ENCODE measurements at places on chromosomes 16 and 17.

DNA sequence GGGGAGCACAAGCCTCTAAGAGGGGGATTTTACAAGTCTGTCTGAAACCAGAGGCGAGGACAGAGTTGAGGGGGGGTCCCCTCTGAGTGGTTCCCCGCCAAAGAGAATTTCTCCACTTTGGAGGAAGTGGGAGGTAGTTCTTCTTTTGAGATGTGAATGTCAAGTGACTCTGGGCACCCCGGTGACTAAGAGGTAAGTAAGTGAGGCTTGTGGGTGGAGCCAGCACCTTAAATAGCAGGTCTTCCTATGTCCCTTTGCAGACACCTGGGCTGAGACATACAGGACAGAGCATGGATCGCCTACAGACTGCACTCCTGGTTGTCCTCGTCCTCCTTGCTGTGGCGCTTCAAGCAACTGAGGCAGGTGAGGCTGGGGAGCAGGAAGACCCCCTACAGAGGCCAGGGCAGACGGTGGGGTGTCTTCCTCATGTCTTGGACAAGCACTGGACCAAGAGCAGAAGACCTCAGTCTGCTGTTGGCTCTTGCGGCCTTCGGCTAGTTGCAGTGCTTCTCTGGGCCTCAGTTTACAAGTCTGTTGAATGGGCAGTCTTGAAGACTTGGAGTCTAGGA is at the start of gene CCL22:
CCL22 (plus strand) TSS at position 257 of the 569 bp plus-strand sequence; CDS start at position 291, 34 bp downstream.
- DNase-seq: peak; percentile 57

GRCh38 chr17:73348018-73348828 is 36.4 kb upstream of the CDC42EP4 start:
- no peak for DNase-seq

DNA sequence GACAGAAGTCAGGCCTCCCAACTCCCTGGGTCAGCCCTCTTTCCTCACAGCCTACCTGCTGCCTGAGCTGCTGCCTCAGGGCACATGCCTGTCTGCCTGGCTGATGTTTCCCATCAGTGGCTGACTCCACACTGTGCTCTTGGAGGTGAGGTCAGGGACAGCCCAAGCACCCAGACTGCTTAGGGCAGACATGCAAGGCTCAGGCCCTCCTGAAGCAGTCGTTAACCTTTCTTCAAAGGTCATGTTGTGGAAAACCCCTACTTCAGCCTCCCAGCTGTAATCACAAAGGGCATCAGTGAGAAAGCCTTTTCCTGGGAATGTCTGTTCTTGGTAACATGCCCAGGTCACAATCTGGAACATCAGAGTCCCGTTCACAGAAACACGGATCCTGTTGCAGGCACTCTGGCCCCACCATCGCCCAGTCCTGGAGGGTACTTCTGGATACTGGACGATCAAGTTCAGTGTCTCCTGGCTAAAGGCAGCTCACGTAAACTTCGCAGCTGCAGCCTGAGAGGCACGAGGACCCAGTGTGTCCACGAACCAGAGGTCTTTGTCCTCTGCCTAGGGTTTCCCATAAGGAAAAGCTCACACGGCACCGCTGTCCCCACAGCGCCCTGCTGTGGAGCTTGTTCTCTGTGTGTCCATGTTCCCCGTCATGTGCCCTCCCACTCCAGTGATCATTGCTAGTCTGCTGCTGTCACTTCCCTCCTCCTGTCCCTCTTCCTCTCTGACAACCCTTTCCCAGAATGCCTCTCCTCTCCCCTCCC is 54.9 kb downstream of the GNAO1 start:
- no peak for DNase-seq

DNA sequence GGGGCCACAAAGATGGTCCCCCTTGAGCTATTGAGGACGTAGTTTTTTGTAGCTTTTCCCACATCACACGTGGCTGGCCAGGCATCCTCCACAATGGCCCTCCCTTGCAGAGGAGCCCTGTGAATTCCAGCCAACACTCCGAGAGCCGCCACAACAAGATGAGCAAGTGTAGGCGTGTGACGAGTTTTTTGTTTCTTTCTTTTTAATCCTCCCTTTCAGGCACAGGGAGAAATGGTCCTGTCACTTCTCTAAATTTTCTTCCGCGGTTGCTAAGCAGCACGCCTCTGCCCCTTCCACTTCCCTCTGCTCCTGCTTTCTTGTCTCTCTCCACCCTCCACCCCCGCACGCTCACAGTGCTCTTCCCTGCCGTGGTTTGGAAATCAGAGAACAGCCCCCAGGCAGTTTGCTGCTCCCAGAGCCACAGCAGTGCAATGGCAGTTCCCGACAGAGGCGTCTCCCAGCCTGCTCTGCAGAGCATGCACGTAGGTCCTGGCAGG is 68.0 kb upstream of the MRTFB start:
- no peak for DNase-seq

DNA sequence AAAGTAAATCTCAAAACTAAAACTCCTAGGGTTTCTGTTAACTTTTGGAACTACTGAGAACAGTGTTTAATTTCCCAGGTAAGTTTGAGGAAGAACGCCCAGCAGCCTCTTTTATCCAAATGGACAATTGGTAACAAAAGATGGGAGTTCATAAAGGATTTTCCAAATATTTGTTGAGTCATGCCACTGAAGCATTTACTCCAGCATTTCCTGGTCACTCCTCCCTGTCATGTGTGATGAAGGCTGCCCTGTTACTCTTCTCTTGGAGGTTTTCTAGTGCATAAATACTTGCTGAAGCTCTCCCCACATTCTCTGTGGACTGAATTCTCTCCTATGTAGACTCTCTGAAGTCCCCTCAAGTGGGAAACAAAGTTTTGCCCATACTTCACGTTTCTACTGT is 16.5 kb downstream of the ZNF75A start:
- DNase-seq: no peak

GRCh38 chr17:77543801-77544200 is 403.0 kb downstream of the SEC14L1 start:
- DNase-seq: no peak

GRCh38 chr16:11626657-11627291 is 40.1 kb upstream of the LITAF start:
- DNase-seq: no peak

DNA sequence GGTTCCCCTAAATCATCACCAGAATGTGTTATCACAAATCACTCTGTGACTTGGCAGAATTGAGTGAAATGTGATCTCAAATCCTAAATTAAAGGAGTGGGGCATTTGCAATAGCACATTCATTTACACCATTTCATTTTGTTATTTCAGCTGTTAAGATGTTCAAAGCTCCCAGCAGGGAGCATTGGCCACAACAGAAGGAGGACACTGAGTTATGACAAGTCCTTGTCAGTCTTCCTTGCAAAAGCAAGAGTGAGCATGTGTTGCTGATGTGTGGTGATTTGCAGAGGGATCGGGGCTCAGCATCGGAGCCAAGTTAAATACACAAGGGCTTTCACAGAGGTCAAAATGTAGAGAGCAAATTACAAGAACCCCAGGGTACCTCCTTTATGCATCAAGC is 372.2 kb upstream of the CDH5 start:
- no peak for DNase-seq

DNA sequence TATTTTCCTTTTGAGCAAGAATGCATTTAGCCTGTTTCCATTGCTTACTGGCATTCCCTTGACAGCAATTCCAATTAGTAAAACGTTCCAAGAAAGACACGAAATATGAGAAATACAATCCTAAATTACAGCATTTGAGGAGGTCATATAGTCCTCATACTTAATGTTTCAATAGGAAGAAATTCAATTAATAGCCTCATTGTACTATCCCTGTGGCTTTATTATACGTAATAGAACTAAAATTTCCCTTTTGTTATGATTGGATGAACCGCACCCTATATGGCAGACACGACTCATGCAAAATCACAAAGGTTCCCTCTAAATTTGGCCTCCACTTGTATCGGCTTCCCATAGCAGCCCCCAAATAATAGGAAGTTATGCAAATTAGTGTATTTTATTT is 291.7 kb downstream of the CEP112 start:
- no peak for DNase-seq

- DNase-seq: no peak
Observed at GRCh38 chr17:80455336-80455710, 21.1 kb downstream of the NPTX1 start.

DNA sequence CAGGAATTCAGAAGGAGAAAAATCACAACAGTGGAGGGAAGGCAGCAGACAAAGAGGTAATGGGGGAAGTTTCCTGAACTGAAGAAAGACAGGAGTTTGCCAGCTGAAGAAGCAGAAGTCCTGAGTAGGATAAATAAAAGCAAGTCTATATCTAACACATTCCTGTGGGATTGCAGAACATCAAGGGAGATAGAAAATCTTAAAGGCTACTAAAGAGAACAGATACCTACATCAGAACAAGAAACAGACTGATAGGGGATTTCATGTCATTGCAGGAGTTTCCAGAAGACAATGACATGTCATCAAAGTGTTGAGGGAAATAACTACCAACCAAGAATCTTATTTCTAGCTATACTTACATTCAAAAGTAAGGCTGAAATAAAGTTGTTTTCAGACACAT is 21.3 kb upstream of the CRYBA1 start:
- DNase-seq: no peak

GRCh38 chr17:27930000-27930399 is 36.8 kb upstream of the LYRM9 start:
- no peak for DNase-seq

DNA sequence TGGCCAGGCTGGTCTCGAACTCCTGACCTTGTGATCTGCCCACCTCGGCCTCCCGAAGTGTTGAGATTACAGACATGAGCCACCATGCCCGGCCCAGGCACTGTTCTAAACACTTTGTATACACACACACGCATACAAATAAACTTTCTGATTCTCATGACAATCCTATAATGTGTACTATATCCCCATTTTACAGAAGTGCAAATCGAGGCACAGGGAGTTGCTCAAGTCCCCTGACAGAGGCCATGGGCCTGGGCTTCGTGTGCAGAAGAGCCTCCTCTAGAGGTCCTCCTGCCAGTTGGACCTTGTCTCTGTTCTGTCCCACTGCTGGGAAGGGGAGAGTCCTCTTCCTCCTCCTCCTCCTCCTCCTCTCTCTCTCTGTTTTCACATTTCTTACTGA is 9.9 kb upstream of the GPRC5B start:
- no peak for DNase-seq

DNA sequence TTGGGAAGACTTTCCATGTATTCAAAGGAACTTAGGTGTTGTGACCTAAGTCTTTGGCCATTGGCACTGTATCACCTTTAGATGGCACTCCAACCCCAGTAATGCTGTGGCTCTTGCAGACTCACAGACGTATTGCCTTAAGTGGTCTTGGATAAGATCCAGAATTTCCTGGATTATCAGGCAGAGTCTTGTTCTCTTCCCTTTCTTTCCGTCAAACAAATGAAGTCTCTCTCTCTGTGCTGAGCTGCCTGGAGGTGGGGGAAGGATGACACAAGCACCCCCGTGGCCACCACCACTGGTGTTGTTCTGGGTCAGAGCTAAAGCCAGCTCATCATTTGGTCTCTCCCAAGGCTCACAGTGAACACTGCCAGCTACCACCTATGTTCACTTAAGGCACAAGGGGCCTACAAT is 789.9 kb upstream of the KIF2B start:
- no peak for DNase-seq

GRCh38 chr17:54324813-54325212 is 502.1 kb downstream of the KIF2B start:
- no peak for DNase-seq

DNA sequence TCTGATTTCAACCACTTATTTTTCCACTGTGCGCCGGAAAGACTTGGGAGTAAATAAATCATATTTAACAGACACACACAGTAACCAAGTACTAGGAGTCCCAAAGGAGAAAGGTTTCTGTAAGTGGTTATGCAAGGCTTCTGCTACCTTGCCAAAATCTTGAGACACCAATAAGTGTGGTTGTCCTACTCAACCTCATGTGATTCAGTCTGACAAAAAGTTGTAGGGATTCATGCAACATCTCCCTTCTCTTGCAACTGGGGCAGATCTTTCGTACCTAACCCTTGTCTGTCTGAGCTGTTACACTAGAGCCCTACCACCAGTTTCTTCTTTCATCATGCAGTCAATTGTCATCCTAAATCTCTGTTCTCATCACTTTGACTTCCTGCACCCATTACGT is 69.9 kb upstream of the NUDT7 start:
- no peak for DNase-seq

DNA sequence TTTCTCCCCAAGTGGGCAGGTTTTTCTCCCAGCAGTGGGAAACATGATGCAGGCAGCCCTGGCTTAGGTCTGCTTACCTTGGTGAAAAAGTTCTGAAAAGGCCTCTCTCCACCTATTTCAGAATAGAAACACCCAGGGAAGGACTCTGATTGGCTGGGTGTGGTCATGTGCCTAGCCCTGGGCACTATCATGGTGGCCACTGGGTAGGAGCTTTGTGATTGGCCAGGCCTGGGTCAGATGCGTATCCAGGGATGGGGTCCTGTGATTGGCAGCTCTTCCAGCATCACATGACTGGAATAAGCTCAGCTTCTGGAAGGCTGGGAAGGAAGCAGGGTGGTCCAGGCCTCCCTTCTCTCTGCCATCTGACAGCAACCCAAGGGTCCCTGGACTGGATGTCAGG is 53.5 kb downstream of the ZDHHC7 start:
- no peak for DNase-seq

GRCh38 chr17:29383686-29384085 is 6.5 kb upstream of the TAOK1 start:
- no peak for DNase-seq

GRCh38 chr17:65305778-65306177 is 168.6 kb downstream of the RGS9 start:
- DNase-seq: no peak

- no peak for DNase-seq
Observed at GRCh38 chr16:50102051-50102746, 36.4 kb downstream of the HEATR3 start.

GRCh38 chr16:89489898-89490438 is 393 bp downstream of the ANKRD11 start:
- no peak for DNase-seq

DNA sequence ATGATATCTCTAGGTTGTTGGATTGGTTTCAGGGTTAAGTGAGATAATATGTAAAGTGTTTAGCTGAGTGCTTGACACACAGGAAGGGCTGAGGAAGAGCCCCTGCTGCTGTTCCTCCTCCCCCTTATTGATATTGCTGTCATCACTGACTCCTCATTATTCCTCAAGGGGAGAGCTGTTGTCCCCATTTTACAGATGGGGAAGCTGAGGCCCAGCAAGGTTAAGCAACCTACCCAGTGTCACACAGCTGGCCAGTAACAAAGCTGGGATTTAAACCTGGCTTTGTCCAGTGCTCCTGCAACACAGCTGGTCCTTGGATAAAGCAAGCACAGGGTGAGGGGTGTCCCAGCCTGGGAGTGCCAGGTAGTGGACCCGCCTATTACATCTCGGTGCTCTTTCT is 9.8 kb downstream of the WSCD1 start:
- DNase-seq: no peak

GRCh38 chr16:30805056-30805369 is 18.0 kb upstream of the ZNF629 start:
- no peak for DNase-seq

GRCh38 chr16:3074860-3075522 is 9.6 kb downstream of the IL32 start:
- DNase-seq: no peak
